ENCODE measurements at places on chromosomes 2 and 18. TPM values are rescaled to one million over a fixed set of nuclear protein-coding genes. Genes with fewer than 3 reads are reported as not detected.

- no peaks in the 10 kb centered on the region for H3K36me3 ChIP-seq
- H3K4me3 ChIP-seq, result no peak overlapping the region
- DNase-seq, result no peak
Measured at GRCh38 chr2:49053156-49053555, 101.2 kb downstream of the FSHR start.

DNA sequence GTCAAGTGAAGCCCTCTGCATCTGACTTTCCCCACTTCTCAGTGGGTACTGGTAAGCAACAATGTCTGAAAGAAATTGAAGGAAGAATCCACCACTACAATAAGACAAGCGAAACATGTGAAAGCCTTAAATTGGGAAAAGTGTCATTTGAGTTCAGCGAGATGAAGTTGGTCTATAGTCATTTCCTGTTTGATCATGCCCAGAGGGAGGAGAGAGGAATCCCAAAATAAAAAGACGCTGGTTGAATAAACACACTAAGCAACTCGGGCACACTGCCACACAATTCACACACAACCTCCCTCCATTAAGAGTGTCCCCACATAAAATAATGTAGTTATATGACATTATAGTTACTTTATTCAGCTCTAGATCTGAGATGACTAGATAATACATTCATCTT is 166.1 kb downstream of the CBLN2 start:
- no peak overlapping the region for H3K4me3 ChIP-seq
- DNase-seq, result no peak
- H3K27ac ChIP-seq, result no peak overlapping the region

Gene CNTNAP5
- not detected for total RNA-seq

- no peaks in the 10 kb centered on the region for H3K27me3 ChIP-seq
- no peak overlapping the region for H3K4me3 ChIP-seq
Measured at GRCh38 chr2:168241208-168241607, 6.2 kb downstream of the STK39 start.

GRCh38 chr2:9390151-9390850 is 33.0 kb downstream of the ITGB1BP1 start:
- no peak overlapping the region for H3K27ac ChIP-seq
- peaks cover 55% of the 10 kb centered on the region for H3K36me3 ChIP-seq
- H3K4me3 ChIP-seq, result no peak overlapping the region
- no peaks in the 10 kb centered on the region for H3K4me1 ChIP-seq
- no peak for DNase-seq

- no peak overlapping the region for H3K27ac ChIP-seq
- H3K27me3 ChIP-seq, result no peaks in the 10 kb centered on the region
- H3K4me3 ChIP-seq, result no peak overlapping the region
- H3K36me3 ChIP-seq, result peaks cover 25% of the 10 kb centered on the region
- no peak for DNase-seq
Measured at GRCh38 chr2:37013315-37013641, 46.9 kb upstream of the STRN start.

Gene GDF7
- 0.03 TPM for total RNA-seq

- H3K36me3 ChIP-seq, result peaks cover 57% of the 10 kb centered on the region
- H3K4me1 ChIP-seq, result no peaks in the 10 kb centered on the region
- no peaks in the 10 kb centered on the region for H3K27me3 ChIP-seq
- H3K4me3 ChIP-seq, result no peak overlapping the region
- H3K27ac ChIP-seq, result no peak overlapping the region
Measured at GRCh38 chr2:229874647-229875046, 47.2 kb downstream of the TRIP12 start.

GRCh38 chr2:30315391-30316063 is 84.2 kb downstream of the LBH start:
- no peak overlapping the region for H3K4me3 ChIP-seq
- no peak overlapping the region for H3K27ac ChIP-seq
- H3K27me3 ChIP-seq, result no peaks in the 10 kb centered on the region
- H3K36me3 ChIP-seq, result no peaks in the 10 kb centered on the region
- H3K4me1 ChIP-seq, result no peaks in the 10 kb centered on the region

Gene DSC3
- total RNA-seq, result 20.0 TPM

Gene RFX8
- total RNA-seq, result 0.68 TPM

All from SJSA1 (cell line).